ENCODE measurements at places on chromosomes 6 and 20. TPM values are rescaled to one million over a fixed set of nuclear protein-coding genes. Genes with fewer than 3 reads are reported as not detected.

Gene AGER
- 2.4 TPM for total RNA-seq

Gene BPIFB4
- total RNA-seq: not detected

Gene EEF1A2
- 679 TPM for total RNA-seq

Gene TRERF1
- total RNA-seq: 2.6 TPM

Gene MAD2L1BP
- 21.4 TPM for total RNA-seq

Gene RBPJL
- total RNA-seq: not detected

Gene GTF3C6
- 80.5 TPM for total RNA-seq

Gene WRNIP1
- 34.8 TPM for total RNA-seq

Gene TDP2
- total RNA-seq: 35.2 TPM

Gene TREML4
- not detected for total RNA-seq

Gene HNF4A
- total RNA-seq: not detected

Gene CAGE1
- 0.06 TPM for total RNA-seq

DNA sequence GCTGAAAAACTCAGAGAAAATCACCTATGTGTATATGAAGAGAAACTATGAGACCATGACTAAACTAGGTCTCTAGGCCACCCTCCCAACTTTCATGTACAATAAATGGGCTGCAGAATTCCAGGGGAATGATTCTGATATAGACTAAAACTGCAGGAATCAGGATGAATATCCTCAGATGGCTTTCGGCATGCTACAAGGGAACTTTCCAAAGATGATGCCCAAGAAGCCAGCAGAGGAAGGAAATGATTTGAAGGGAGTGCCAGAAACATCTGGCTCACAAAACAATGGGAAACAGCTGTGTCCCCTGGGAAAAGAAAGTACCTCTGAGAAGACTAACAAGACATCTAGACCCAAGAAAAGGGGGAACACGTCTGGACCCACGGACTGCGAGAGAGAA, 41.1 kb downstream of the PLN start:
- DNase-seq: no peak

- DNase-seq: no peak
These were observed 18.5 kb downstream of the BACH2 start for GRCh38 chr6:90278129-90278528.

DNA sequence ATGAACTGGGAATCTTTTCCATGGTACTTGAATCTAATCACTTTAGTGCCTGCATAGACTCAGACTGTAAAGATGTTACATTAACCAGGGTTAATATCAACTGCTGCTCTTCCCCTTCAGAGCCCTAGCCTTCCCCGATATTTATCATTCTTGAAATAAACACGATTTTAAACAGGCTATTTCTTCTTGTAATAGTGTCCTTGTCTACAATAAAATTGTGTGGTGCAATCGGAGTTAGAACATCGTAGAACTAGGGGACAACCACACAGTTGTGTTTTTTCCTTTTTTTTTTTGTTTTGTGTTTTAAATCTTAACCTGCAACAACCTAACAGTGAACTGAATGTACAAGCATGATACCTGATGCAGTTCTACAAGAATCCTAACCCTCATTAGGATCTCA, 4.5 kb downstream of the GJA1 start:
- DNase-seq: no peak

- no peak for DNase-seq
These were observed 37.4 kb downstream of the ATXN1 start for GRCh38 chr6:16723826-16724225.

GRCh38 chr6:41464481-41464880, 81.7 kb upstream of the FOXP4 start:
- no peak for DNase-seq

DNA sequence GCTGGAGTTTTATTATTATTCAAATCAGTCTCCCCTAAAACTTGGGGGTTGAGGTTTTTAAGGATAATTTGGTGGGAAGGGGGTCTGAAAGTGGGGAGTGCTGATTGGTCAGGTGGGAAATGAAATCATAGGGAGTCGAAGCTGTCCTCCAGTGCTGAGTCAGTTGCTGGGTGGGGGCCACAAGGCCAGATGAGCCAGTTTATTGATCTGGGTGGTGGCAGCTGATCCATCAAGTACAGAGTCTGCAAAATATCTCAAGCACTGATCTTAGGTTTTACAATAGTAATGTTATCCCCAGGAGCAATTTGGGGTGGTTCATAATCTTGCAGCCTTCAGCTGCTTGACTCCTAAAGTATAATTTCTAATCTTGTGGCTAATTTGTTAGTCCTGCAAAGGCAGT, 146.0 kb upstream of the SPACA1 start:
- DNase-seq: no peak

GRCh38 chr6:160030103-160030502, 61.2 kb downstream of the IGF2R start:
- peak; percentile 91 for DNase-seq

GRCh38 chr6:3997177-3997770, 81.7 kb downstream of the FAM217A start:
- DNase-seq: no peak

- DNase-seq: no peak
These were observed 2.0 kb upstream of the DUSP22 start for GRCh38 chr6:290111-290922.

DNA sequence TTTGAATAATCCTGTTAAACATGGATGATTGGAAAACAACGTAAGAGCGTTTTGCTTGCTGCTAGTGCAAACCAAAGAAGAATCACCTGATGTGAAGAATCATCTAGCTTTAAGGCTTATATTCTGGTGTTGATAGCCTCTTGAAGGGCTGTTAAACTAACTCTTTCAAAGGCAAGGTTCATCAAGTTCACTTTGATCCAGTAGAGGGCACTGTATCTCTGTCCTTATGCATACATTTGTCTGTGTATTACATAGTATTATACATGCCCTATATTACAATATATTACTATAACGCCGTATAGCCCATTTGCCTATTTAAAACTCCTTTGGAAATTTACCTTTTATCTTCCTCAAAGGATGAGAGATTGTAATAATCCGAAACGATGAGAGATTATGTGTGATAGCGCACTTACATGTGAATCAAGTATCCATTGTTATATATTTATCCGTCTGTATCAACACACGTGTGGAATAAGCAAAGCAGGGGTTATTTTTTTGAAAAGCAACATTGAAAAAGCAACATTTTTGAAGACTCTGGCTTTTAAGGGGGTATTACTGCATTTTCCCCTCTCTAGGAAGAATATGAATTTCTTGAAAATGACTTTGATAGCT, 50.8 kb upstream of the NRN1 start:
- no peak for DNase-seq

DNA sequence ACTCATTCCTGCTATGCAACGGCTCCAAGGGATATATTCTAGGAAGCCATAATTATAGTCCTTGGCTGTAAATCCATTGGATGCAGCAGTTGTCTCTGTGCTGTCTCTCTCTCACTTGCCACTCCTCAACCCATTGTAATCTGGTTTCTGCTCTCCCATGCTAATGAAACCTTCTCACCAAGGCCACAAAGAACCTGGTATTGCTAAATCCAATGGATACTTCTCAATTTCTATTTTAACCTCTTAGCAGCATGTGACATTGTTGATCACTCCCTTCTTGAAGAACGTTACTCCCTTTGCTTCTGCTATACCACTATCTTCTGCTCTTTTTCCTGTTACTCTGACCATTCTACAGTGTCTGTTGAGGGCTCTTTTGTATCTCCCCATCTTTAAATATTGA, 39.8 kb upstream of the GCLC start:
- no peak for DNase-seq

- no peak for DNase-seq
These were observed 27.4 kb downstream of the CBLN4 start for GRCh38 chr20:55977690-55978459.

DNA sequence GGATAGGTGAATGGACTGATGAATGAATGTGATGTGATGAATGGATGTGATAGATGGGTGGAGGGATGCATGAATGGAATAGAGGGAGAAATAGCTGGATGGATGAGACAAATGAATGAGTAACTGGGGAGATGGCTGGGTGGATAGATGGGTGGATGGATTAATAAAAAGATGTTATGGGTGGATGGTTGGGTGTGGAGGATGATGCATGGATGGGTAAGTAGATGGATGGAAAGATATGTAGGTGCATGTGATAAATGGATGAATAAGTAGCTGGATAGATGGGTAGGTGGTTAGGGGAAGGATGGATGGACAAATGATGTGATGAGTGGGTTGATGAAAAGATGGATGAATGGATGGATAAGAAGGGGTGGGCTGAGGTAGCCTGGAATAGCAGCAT, 4.7 kb downstream of the HNF4A start:
- DNase-seq: no peak

DNA sequence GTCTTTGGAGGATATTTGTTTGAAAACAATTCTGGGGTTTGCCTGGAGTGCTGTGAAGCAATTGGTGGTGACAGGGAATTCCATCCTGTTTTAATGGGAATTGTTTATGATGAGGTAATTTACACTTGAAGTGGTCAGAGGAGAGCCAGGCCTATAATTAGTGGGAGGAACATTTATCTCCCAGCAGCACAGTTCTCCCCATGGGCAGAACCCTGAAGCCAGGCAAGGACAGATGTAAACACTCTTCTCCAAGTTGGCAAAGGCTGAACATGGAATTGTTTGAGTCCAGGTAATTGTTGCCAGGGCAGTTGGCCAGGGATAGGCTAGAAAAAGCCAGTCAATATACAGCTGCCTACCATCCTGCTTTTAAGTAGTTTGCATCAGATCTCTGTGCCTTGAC, 789.7 kb downstream of the FRK start:
- no peak for DNase-seq

DNA sequence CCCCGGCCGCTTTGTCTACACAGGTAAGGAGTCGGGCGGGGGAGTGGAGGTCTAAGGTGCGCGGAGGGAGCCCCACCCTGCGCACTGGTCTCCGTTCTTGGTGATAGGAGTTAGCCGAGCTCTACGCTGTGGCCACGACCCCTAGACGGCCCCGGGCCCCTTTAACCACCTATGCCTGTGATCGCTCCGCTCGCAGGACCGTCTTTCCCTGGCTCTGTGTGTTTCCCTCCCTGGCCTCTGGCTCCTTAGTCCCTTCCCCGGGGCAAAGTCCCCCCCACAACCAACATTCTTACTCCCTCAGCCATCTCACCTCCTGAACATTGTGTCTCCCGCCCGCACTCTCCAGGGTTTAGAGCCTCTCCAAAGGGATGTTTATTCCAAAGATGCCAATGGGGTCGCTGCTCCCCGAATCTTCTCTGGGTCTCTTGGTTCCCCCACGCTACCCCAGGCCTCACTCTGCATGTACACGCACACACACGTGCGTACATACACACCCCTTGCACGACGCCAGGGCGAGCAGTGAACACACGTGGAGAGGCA, 50.4 kb downstream of the CPXM1 start:
- no peak for DNase-seq

DNA sequence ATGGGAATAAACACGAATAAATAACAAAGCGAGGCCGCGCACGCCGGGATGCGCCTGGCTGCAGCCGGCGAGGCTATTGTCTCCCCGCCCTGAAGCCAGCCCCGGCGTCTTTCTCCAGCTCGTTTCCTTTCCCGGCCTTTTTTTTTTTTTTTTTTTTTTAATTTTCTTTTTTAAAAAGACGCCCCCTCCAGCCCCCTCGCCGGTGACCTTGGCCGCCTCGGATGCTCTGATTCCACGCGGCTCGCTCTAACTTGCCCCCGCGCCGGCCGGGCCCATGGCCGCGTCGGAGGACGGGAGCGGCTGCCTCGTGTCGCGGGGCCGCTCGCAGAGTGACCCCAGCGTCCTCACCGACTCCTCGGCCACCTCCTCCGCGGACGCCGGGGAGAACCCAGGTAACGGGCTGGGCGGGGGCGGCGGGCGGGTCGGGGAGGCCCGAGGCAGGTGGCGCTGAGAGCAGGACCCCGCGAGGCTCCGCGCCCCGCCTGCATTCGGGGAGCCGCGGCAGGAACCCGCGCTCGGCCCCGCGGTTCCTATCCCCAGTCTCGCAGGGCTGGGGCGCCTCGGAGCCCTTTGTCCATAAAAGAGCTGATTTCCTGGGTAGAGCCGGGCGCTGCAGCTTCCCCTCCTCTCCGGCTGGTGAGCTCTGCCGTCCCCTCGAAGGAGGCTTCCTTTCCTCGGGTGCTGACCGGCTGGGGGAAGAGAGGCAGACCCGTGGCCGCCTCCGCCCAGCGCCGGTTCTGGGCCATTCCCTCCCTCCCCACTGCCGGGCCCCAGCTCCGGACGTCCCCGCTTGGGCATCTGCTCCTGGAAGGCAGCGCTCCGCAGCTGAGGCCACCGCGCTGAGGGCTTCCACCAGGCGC, 631 bp downstream of the PHACTR3 start:
- no peak for DNase-seq

DNA sequence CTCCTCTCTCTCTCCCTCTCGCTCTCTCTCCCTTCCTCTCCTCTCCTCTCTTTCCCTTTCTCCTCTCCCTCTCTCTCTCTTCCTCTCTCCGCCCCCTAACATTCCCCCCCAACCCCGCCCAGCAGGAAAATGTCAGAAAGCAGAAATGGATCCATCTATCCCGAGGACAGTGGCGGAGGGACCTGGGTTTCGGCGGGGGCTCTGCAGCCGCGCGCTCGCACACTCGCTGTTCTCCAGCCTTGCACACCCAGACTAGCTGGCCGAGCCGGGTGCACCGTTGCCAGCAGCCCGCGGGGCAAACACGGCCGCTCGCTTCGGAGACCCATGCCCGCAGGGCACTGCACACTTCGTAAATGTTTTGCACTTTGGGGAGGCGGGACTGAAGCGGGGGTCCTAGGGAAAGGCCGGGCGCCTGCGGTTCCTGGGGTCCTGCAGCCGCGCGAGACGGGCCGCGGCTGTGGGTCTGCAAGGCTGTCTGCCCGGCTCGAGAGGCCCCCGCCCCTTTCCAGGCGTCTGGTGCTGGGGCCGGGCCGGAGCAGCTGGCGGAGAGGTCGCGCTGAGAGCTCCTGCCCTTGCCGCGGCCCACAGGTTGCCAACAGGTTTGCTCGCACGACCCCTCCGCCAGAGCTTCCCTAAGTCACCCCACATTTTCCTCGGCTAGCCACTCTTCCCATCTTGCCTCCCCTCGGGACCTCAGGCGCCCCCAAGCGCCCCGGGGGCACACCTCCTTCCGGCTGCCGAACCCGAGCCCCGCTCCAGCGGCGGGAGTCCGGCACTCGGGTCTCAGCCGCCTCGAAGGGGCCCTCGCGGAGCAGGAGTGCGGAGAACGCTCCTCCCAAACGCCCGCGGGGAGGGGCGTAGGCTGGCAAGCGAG, 818 bp upstream of the MDGA1 start:
- DNase-seq: peak; percentile 52

DNA sequence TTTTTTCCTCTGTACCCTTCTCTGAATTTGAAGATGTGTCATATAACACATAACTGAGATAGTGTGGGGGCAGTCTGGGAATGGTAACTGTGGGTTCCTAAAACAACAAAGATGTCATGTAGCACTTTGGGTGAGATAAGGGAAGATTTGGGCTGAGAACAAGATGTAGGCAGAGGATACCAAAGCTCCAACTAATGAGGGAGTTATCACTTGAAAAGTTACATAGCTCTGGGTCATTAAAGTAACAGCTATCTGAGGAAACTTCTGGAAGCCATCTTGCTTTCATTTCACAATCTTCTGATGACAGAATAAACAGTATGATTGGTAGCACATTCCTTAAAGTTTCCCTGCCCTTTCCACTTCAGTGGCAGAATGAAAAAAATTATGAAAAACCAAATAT, 255.4 kb downstream of the TBX18 start:
- no peak for DNase-seq

GRCh38 chr20:22387452-22387851, 196.9 kb downstream of the FOXA2 start:
- no peak for DNase-seq

Data from left cardiac atrium (tissue), 4 donors.